ENCODE measurements at places on chromosomes 11 and 22. TPM values are rescaled to one million over a fixed set of nuclear protein-coding genes. Genes with fewer than 3 reads are reported as not detected.

GRCh38 chr22:23800297-23801237 lies 13.8 kb downstream of the SMARCB1 start:
- H3K27ac ChIP-seq = no peak overlapping the region
- peaks cover 4% of the 10 kb centered on the region for H3K4me1 ChIP-seq
- no peak for DNase-seq
- H3K36me3 ChIP-seq = no peaks in the 10 kb centered on the region
- no peaks in the 10 kb centered on the region for H3K27me3 ChIP-seq
- H3K4me3 ChIP-seq = no peak overlapping the region

- H3K4me1 ChIP-seq = no peaks in the 10 kb centered on the region
- H3K4me3 ChIP-seq = no peak overlapping the region
- no peaks in the 10 kb centered on the region for H3K27me3 ChIP-seq
- no peak overlapping the region for H3K27ac ChIP-seq
- no peak for DNase-seq
These were observed 157.0 kb upstream of the PDGFD start for GRCh38 chr11:104320956-104321355.

- no peaks in the 10 kb centered on the region for H3K36me3 ChIP-seq
- H3K4me3 ChIP-seq = no peak overlapping the region
- no peak for DNase-seq
- H3K4me1 ChIP-seq = no peaks in the 10 kb centered on the region
- peak overlapping the region; percentile 30 for H3K27ac ChIP-seq
- no peaks in the 10 kb centered on the region for H3K27me3 ChIP-seq
These were observed 35.0 kb upstream of the CRTAM start for GRCh38 chr11:122803306-122803705.

GRCh38 chr11:75301131-75301530 lies 50.3 kb downstream of the ARRB1 start:
- no peak for DNase-seq
- no peak overlapping the region for H3K27ac ChIP-seq

DNA sequence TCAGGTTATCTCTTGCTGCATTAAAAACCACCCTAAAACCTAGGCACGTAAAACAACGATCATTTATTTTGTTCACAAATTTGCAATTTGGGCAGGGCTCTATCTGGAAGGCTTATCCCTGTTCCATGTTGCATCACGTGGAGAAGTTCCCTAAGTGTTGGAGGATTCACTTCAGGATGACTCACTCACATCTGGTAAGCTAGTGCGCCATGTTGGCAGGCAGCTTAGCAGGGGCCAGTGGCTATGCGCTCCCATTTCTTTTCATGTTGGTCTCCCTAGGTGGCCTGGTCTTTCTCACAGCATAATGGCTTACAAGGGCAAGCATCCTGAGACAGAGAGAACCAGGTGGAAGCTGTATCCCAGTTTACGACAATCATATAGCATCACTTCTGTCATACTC lies 226.8 kb downstream of the BLID start:
- H3K4me3 ChIP-seq = no peak overlapping the region
- peaks cover 4% of the 10 kb centered on the region for H3K4me1 ChIP-seq
- H3K27ac ChIP-seq = no peak overlapping the region
- DNase-seq = no peak
- no peaks in the 10 kb centered on the region for H3K36me3 ChIP-seq
- H3K27me3 ChIP-seq = no peaks in the 10 kb centered on the region

- no peaks in the 10 kb centered on the region for H3K36me3 ChIP-seq
- peak within 1 kb of the TSS; percentile 96 for H3K27ac ChIP-seq
- peak within 1 kb of the TSS; percentile 76 for H3K4me3 ChIP-seq
- H3K27me3 ChIP-seq = no peaks in the 10 kb centered on the region
- H3K4me1 ChIP-seq = peaks cover 15% of the 10 kb centered on the region
- peak; percentile 90 for DNase-seq
These were observed at the start of gene TCP11L1 for GRCh38 chr11:33039274-33040032. TCP11L1 (plus strand) TSS chr11:33039572; CDS start chr11:33043774, 4,202 bp downstream.

GRCh38 chr11:104467404-104467803 lies 303.5 kb upstream of the PDGFD start:
- H3K36me3 ChIP-seq = no peaks in the 10 kb centered on the region
- no peaks in the 10 kb centered on the region for H3K27me3 ChIP-seq
- no peaks in the 10 kb centered on the region for H3K4me1 ChIP-seq

DNA sequence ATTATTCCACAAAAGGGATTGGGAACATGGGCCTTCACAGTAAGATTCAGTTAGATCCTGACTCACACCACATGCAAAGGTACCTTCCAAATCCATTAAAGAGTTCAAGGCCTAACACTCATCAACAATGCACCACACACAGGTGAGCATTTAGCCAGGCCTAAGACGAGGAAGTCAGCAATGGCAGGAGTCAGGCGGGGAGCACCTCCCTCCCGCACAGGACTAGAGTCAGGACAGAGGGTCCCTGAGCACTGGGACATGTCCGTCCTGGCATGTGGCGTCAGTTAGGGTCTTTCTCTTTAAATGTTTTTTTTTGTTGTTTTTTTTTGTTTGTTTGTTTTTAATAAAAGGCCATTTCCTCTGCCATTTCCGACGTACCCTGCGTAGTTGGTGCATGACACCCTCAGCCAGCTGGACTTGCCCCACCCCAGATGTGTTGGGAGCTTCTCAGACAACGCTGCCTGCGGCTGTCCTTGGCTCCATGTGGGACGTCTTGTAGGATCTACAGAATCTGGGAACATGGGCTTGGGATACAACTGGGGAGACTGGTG lies 1458.6 kb downstream of the BRD1 start:
- DNase-seq = no peak
- no peaks in the 10 kb centered on the region for H3K36me3 ChIP-seq
- no peak overlapping the region for H3K4me3 ChIP-seq
- no peak overlapping the region for H3K27ac ChIP-seq

DNA sequence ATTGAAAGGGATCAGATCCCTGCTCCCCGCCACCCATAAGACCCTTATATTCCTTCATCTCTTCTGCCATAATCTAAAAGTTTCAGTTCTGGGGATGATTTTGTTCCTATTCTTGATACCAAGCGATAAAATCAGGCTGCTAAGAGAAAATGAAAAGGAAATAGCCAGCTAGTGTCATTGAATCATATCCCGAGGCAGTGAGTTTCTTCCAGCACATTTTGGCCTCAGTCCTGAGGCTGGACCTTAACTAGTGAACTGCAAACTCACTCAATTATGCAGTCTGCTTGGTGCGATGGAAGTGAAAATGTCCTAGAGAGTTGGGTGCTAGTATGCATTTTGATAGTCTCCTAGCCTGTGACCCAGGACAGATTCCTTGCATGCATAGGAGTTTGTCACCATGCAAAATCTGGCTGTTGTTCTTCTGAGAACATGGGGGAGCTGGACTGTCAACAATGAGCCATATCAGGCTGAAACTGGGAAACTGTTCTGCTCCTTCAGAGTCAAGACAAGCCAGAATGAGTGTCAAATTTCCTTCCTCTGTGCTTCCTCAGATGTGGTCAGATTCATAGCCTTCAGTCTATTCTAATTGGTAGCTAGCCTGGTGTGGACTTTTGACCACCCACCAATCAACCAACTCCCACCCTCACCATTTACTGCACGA lies 102.9 kb downstream of the CCDC81 start:
- H3K27me3 ChIP-seq = no peaks in the 10 kb centered on the region
- no peak overlapping the region for H3K4me3 ChIP-seq
- H3K27ac ChIP-seq = no peak overlapping the region
- no peak for DNase-seq

GRCh38 chr11:69044111-69045013 lies 4.4 kb upstream of the TPCN2 start:
- no peaks in the 10 kb centered on the region for H3K36me3 ChIP-seq
- no peaks in the 10 kb centered on the region for H3K27me3 ChIP-seq
- H3K27ac ChIP-seq = peak overlapping the region; percentile 52
- peak; percentile 77 for DNase-seq

DNA sequence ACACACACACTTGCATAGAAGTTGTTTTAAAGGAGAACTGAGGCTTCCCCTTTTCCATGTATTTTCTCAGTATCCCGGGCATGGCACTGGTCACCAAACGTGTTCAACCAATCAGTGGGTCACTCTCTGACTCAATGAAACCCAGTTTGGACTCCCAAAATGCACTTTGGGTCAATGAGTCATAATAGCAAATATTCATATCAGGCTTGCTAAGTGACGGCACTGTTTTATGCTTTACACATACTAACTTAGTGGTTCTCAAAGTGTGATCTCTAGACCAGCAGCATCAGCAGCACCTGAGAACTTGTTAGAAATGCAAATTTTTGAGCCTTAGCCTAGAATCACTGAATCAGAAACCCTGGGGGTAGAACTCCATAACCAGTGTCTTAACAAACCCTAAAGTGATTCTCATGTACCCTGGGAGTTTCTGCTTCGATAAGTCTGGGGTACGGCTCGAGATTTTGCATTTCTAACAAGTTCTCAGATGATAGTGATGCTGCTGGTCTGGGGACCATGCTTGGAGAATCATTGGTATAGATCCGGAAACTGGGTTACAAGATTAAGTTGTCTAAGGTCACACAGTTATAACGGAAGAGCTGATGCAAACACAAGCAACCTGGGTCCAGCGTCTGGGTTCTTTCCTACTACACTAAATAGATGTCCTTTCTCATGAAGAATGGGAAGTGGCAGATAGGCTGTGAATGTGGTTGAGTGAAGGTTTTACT lies 35.6 kb downstream of the ETS1 start:
- no peaks in the 10 kb centered on the region for H3K36me3 ChIP-seq
- no peak for DNase-seq
- peaks cover 13% of the 10 kb centered on the region for H3K4me1 ChIP-seq
- no peaks in the 10 kb centered on the region for H3K27me3 ChIP-seq
- no peak overlapping the region for H3K27ac ChIP-seq
- H3K4me3 ChIP-seq = no peak overlapping the region

- peaks cover 4% of the 10 kb centered on the region for H3K4me1 ChIP-seq
- DNase-seq = no peak
- no peak overlapping the region for H3K27ac ChIP-seq
- no peak overlapping the region for H3K4me3 ChIP-seq
- H3K36me3 ChIP-seq = no peaks in the 10 kb centered on the region
These were observed 1113.4 kb downstream of the BRD1 start for GRCh38 chr22:48714231-48714630.

DNA sequence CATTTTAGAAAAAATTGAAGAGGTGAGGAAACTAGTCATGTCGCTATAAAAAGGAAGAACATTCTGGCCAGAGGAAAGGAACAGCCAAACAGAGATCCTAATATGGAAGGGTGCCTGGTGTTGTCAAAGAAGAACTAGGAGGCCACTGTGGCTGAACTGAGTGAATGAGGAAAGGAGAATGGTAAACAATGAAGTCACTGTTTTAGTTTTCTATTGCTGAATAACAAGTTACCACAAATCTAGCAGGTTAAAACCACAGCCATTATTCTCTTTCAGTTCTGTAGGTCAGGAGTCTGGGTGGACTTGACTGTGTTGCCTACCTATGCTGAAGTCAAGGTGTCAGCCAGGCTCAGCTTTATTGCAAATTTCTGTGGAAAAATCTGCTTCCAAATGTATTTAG lies 549.3 kb upstream of the CCDC90B start:
- H3K4me3 ChIP-seq = no peak overlapping the region
- H3K27me3 ChIP-seq = peaks cover 13% of the 10 kb centered on the region
- no peaks in the 10 kb centered on the region for H3K36me3 ChIP-seq
- DNase-seq = no peak
- H3K27ac ChIP-seq = no peak overlapping the region

- no peaks in the 10 kb centered on the region for H3K27me3 ChIP-seq
- no peaks in the 10 kb centered on the region for H3K4me1 ChIP-seq
- no peaks in the 10 kb centered on the region for H3K36me3 ChIP-seq
- no peak overlapping the region for H3K4me3 ChIP-seq
- no peak for DNase-seq
These were observed 11.4 kb downstream of the UCP2 start for GRCh38 chr11:73971175-73971719.

The OR52N4 gene
- not detected for total RNA-seq

The LIF gene
- 13.4 TPM for total RNA-seq

The CD3G gene
- total RNA-seq = 1.1 TPM

The PLAAT2 gene
- total RNA-seq = 1.2 TPM

The KLHDC7B gene
- total RNA-seq = 0.92 TPM

The PKDREJ gene
- total RNA-seq = not detected

The USP2 gene
- total RNA-seq = 7.3 TPM

The TIMP3 gene
- 96.1 TPM for total RNA-seq

The PLAAT5 gene
- total RNA-seq = 0.92 TPM

The OR8D1 gene
- not detected for total RNA-seq

The PRR5L gene
- 7.5 TPM for total RNA-seq
